ENCODE measurements at places on chromosomes 5 and 9.
A peak's percentile ranks its signal among the peaks of the same experiment; 100 is the strongest.

DNA sequence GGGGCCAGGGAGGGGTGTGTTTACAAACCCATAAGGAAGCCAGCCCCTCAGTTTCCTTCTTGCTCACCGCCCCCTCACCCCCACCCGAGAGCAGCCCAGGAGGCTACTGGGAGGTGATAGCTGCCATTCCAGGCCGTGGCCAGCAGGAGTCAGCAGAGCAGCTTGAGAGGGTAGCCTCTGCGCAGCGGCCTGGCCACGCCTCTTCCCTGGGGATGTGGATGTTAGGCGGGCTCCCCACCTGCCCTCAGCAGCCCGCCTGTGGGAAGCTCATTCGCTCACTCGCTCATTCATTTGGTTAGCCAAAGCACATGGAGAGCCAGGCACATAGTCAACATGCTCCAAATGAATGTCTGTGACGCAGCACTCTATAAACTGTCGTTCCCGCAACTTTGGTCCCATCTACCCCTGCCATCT, 6.1 kb upstream of the DPM2 start:
- DNase-seq, result peak; percentile 91

DNA sequence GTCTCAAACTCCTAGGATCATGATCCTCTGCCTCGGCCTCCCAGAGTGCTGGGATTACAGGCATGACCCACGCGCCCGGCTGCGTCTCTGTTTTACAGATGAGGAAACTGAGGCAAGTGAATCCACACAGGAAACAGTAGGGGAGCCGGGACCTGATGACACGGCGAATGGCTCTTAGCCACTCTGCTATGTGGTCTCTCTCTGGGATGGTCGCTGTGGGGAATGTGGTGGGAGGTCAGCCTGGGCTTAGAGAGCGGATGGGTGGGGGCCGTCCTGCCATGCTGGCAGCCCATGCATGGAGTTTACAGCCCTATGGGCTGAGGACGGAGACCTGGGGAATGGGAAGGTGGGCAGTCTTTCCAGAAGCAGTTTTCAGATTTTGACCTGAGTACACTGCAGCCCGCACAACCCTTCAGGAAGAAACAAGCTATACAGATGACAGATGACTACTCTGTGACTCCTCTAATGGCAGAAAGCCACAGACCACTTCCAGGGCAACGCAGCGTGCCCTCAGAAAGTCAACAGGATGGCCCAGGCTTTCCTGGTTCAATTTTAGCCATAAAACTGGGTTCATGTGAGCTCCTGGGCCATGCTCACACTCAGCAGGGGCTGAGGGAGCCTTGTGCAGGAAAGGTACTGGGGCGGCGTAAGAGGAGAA, 136.1 kb upstream of the RAPGEF1 start:
- DNase-seq, result peak; percentile 62

DNA sequence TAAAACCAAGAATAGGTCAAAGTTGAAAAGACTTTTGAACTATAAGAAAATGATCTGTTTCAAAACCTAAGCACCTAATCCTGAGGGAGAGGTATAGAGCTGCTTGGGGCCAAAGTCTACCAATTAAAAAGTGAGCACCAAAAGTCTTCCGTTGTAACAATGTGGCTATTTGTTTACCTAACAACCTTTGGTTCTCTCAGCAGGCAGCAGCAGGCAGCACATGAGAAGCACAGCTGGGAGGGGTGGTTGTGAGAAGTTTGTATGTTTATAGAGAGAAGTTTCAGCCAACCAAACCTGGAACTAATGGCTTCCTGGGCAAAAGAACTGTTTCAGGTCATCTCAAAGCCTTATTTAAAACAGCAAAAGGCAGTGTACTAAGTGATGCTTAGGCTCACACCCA, 59.8 kb upstream of the TBC1D9B start:
- DNase-seq, result no peak

DNA sequence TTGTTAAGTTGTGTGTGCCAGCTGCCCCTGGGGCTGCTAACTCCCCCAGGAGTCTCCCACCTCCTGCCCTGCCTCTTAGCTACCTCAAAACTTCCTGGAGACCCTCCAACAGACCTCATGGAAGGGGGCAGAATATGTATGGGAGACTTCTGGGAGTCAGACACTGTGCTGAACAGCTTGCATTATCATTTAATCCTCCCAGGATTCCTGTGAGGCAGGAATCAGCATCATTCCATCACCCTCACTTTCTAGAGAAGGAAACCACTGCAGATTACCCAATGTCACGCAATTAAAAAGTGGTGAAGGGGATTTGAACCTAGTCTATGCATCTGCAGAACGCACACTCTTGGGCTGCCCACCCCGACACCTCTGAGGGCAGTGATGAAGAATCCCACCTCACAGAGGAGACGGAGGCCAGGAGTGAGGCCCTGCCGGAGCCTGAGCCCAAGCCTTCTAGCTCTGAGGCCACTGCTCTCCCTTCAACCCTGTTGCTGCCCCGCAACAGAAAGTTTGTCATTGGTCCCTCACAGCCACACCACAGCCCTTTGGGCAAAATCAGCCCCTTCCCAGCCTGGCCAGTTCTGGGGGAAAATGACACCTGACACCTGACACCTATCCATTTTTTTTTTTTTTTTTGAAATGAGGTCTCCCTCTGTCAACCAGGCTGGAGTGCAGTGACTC, 30.3 kb upstream of the IL17B start:
- DNase-seq, result peak; percentile 28

All from hepatic stellate cell (primary cell).